ENCODE measurements at places on chromosomes 16 and 17.

DNA sequence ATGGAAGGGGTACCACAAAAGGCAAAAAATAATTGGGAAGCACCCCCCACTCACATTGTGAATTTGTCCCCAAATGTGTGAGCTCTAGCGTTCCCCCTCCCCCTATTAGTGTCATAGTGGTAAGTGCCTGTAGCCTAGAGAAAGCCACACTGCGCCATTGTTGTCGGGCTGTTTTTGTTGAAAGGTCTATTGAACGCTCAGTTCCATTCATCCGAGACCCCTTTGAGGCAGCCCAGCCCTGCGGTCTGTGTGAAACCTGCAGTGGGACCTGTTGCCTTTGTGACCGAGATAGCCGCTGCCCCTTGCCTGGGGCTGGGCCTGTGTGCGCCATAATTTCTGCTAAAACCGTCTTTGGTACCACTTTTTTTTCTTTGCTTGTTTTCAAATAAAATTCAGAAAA, 3.0 kb downstream of the JPT2 start:
- no peak for DNase-seq

DNA sequence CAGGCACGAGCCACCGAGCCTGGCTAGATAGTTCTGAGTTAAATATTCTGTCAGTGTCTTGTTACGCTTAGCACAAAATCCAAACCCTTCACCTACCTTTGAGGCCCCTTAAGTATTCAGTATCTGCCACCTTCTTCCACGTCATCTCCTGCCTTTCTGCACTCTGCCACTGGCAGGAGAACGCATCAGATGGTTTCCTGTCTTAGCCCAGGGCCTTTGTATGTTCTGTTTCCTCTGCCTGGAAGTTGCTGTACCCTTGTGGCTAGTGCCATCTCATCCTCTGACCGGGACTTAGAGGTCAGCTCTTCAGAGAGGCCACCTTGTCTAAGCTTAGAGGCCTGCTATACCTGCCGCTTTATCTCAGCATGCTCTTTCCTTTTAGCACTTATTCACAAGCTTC, 67.5 kb upstream of the LGALS9 start:
- no peak for DNase-seq

- DNase-seq = no peak
These were observed 13.8 kb upstream of the KDM6B start for GRCh38 chr17:7820231-7820630.

DNA sequence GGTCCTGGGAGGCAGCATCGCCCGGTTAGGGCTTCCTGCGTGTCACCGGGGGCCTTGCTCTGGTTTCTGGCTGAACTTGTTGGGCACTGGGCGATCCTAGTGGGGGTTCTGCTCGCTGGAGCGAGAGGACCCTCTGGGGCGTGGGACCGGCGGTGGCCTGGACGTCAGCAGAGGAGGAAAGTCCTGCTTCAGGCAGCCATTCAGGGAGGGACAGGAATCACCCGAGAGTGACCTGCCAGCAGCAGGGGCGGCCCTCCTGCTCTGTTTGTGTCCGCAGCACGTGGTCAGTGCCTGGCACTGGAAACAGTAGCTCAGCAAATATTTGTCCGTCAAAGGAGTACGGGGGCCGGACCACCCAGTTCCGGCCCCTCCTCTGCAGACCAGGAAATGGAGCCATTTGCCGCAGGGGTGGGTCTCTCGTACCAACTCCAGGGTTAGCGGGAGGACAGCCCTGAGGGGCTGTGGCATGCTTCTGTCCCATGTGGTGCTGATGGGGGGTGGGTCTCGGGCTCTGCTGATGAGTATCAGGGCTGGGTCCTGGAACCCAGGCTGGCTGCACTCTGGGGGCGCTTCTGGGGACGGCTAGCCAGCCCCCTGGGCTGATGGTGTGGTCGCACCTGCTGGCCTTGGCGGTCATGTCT, 48.3 kb downstream of the BAIAP2 start:
- no peak for DNase-seq

DNA sequence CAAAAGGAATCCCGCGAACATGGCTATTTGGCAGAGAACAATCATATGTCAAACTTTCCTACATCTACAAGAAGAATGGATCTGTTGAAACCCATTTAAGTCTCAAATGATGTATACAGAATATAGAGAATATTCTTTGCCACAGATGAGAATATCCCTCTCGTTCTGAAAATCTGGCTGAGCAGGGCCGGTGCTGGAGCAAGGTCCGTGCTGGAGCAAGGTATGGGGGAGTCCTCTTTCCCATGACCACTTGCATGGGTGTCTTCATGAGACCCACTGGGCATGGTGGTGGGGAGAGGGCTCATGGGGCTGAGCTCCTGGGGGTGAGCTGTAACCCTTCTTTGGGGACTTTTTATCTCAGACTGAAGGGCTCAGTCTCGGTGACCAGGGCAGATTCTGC, 440.9 kb downstream of the SOX9 start:
- DNase-seq = no peak

GRCh38 chr17:4483012-4483840, 15.5 kb upstream of the SPNS2 start:
- DNase-seq = no peak

GRCh38 chr17:81428948-81429774, 33.9 kb downstream of the BAHCC1 start:
- DNase-seq = no peak

DNA sequence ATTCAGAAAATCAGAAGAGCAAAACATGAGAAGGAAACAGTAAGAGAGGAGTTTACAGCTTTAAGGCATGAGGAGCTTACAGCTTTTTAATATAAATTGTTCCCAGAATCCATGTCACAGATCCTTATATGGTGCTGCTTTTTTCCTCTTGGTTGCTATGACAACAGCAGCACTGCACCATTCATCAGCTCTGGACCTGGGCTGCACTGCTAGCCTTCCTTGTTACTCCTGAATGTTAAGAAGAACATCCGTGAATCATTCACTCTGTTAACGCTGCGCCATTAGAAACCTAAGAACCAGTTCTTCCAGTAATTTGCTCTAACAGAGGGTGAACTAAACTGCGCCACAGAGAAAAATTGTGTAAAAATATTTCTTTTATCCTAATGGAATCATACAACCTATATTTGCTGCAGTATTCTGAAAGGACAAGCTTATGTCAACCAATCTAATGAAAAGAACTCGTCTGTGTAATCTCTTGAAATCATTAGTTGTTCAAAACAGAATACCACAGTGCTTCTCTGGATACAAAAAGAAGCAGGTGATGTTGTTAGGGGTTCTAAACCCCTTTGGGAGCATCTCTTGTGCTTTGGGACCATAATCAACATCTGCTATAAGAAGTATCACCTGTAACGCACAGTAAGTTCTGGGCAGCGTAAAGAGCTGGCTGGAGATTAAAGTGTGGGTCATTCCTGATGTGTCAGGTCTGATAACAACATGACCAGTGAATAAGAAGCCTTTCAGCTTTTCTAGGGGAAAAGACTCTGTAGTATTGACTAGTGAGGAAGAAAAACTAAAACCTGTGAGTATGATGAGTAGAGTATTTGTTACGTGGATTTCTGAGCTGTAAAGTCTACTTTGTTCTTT, 151.2 kb downstream of the TANC2 start:
- DNase-seq = no peak

GRCh38 chr16:52991572-52991971, 61.1 kb downstream of the CHD9NB start:
- DNase-seq = no peak

DNA sequence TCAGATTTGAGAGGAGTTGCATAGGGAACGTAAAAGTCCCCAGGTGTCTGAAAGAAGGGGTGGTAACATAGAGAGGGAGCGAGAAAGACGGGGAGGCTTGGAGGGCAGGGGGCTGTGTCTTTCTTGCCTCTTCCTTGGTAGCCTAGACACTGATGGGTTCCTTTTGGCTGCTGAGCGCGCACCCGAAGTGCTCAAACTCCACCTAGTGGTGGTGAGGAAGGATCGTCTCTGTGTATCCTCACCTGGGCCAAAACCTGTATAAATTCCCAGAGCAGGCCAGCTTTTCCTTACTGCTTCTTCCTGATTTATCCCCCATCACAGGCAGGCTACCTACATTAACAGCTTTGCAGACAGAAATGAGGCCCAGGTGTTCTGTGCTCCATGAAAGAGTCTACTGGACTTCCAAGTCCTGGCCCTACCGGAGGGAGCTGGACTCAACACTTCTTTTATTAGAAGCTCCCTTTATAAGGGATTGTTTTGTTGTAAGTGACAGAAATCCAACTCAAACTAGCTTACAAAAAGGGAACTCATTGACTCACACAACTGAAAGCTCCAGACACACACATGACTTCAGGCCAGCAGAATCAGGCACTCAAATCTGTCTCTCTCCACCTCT, 5.5 kb upstream of the SLC25A35 start:
- DNase-seq = peak; percentile 20

DNA sequence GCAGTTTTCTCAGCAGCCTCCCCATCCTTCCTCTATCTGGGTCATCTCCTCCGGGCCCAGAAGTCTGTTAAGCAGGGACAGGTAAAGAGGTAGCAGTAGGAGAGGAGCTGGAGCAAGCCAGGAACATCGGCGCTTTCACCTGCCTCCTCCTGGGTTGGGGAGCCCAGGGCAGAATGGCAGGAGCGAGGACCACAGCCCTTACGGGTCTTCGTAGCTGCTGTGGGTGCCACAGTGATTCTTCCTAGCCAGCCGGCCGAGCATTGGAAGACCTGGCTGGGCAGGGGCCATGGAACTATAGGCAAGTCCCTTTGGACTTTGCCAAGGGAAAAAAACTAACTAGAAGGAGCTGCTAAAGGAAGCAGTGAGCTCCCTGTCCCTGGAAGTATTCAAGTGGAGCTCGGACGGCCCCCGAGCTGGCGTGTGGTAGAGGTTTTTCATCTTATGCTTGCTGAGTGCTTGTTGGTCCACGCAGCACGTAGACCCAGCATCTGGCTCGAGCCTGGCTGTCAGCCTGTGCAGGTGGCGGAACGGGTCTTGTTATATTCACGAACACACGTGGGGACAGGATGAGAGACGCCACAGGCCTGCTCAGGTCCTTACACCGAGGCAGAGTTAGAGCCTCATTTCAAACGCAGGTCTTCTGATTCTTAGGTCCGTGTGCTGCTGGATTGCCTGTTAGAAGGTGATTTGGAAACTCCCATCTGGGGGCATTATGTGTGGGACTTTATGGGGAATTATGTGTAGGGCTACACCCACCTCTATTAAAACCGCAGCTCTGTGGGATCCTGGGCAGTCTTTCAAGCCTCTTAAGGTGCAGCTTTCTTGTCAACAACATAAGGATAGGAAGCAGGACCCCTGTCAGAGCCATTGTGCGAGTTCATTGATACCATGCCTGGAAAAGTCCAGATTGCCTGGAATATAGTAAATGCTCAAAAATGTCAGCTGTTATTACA, 54.8 kb downstream of the OR1D5 start:
- no peak for DNase-seq

- no peak for DNase-seq
These were observed 53.3 kb upstream of the CCL2 start for GRCh38 chr17:34201767-34202166.

DNA sequence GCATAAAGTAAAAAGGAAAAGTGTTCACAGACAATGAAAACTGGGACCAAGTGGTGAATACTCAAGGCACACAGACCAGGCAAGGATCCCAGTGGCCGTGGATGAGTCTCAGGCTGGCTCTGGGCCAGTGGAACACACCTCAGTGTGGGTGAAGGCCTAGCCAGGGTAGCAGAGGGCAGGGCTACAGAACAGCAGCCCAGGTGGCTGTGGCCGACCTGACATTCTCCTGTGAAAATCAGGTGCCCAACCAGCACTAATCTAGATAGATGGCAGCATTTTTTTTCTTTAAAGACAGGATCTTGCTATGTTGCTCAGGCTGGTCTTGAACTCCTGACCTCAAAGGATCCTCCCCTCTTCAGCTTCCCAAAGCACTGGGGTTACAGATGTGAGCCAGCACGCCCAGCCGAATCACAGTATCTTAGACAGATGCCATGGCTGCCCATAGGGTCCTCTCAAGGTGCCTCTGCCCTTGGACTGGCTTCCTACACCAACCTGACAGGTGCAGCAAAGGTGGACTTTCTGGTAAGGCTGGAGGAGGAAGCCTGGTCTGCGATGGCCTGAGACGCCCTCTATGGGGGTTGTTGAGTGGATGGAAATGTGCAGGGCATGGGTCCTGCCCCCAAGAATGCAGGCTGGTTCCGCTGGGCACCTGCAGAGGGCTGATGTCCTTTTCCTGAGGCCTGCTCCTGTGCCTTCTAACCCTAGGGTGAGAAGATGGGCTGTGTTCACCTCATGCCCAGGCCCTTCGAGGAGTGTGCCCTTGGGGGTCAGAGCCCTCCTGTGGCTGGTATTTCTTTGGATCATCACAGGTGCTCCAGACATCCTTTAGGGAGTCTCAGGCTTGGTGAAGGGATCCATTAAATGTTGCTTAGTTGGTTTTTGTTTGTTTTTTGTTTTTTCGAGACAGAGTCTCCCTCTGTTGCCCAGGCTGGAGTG, 3.8 kb upstream of the P4HB start:
- no peak for DNase-seq

DNA sequence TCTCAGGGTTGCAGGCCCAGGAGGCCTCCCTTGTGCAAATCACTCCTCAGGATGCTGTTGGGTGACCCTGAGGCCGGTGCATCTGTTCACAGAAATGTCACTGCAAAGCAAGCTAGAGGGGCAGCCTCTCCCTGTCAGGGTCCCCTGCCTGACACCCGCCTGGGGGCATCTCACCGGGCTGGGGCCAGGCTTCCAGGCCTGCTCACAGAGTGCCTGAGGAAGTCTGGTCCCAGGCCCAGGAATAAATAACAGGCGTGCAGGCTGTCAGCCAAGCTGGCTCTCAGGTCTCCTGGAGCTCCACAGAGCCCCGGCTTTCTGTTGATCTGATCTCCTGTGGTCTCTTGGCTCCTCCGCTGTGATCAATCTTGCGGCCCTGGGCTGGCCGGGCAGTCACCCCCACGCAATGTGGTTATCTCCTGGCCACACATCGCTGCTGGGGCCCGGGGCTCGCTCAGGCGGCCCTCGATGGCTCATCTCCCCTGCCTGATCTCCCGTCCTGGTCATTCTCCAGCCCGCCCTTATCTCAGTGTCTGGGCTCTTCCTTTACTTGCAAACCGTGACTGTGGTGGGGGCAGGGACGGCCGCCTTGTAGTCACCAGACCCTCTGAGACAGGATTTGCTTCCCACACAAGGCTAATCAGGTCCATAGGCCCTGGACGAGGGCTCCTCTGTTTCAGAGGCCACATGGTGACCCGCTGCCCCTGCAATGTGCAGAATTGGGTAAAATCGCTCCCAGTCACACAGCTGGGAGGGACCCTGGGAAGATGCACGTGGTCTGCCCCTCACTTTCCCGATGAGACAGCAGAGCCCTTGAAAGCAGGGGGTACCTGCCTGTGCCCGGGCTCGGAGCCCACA, 231.2 kb upstream of the GSE1 start:
- no peak for DNase-seq

DNA sequence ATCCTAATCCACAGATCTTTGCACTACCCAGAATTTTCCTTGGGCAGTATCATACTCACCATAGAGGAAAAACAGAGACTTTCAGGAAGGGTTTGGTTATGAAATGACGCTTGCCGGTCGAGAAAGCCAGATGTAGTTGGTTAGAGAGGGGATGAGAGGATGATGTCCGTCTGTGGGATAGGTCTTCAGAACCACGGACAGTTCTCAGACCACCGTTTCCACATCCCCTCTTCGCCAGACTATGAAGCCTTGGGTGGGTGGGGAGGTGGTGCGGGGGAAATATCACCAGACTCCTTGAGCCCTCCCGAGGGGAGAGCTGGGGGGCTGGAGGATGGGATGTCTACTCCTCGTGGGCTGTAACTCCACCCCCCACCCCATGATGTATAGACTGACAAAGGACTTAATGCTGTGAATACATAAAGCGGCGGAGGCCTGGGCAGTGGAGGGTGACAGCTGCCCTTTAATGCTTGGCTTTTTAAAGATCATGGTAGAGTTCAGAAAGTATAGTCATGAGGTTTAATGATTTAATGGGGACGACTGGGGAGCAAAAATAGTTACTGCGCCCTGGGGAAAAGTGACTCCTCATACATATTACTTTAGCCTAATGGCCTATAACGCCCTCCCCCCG, 96.6 kb downstream of the MRM1 start:
- no peak for DNase-seq

Data from stimulated activated CD4-positive, alpha-beta T cell treated with anti-CD3 and anti-CD28 coated beads, Interleukin-15, amount 100 ng/mL, for 48 hours (primary cell).